ENCODE measurements at places on chromosomes 4 and X.

- DNase-seq: no peak
Observed at GRCh38 chrX:11580789-11581188, 84.9 kb downstream of the ARHGAP6 start.

DNA sequence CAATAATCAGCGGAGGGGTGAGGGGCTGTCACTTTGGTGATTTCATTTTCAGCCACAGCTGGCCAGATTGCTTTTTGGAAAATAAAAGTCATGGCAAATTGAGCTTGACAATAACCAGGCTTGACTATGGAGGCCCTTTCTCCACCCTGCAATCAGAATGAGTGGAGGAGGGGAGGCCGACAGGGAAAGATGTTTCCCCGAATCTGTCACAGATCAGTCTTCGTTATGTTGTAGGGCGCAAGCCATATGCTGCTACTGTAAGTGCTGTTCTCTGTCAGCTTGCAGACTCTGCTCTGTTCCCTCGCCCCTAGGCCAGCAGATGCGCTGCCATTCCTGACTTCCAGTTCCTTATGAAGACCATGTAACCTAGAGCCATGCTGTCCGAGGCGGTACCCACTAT is 114.1 kb downstream of the MGST2 start:
- no peak for DNase-seq

GRCh38 chr4:10260777-10261176 is 144.2 kb upstream of the WDR1 start:
- no peak for DNase-seq

DNA sequence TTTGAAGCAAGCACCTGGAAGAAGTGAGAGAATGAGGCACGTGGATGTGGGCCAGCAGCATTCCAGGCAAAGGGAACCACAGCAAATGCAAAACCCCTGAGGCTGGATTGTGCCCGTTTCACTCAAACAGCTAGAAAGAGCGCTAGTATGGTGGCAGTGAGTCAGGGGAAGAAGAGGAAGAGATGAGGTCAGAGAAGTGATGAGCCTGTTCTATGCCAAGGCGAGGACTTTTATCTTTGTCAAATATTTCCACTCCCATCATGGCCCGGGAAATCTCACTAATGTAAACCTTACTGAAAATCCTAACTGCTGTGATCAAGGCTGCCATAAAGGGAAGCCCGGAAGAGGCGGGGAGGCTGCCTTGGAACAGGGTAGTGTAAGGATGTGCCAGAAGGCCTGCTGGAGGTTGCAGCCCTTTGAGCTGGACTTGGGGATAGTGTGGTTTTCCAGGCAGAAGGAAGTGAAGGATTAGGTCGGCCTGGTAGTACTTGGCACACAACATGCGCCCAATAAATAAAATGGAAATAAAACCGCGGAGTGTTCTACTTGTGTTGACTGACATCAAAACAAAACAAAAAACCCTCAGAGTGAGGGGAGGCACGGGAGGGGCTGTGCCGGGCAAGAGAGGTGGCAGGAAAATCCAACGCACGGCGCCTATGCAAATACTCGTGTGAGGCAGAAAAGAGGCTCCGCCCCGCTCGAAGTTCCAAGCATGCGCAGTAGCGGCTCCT is 1.2 kb upstream of the CDK16 start:
- DNase-seq: peak; percentile 9

DNA sequence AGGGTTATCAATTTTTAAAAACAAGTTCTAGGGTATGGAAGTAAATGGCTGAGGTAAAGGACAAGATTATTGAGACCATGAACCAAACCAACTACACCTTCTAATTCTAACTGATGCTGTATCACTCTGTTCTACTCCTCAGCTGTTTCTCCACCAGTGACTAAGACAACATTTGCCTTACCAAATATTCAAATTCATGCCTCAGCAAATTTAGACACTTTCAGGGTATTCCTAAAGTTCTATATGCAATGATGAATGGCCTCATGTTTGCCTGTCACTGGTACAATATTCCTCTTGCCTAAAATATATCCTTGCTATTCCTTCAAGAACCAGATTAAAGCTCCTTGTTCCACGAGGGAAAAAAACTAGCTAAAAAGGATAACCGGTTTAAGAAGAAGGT is 5.0 kb downstream of the RPL9 start:
- no peak for DNase-seq

- no peak for DNase-seq
Observed at GRCh38 chr4:101958547-101958946, 168.0 kb downstream of the BANK1 start.

GRCh38 chr4:175961604-175962003 is 104.0 kb upstream of the WDR17 start:
- DNase-seq: no peak

DNA sequence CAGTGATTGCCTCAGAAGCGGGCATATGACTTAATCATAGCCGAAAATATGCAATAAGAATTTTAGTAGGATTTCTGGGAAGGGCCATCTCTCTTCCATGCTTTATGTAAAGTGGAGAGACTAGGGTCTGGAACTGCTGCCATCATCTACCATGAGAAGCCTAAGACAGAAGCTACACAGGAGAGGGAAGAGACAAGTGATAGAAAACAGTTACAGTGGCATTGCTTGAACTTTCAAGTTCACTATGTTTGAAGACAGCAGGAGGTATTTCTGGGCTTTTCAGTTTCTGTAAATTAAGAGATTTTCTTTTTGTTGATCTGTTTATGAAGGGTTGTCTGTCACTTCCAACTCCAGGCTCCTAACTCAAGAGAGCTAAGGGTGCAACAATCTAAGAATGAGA is 62.5 kb downstream of the ZNF330 start:
- DNase-seq: no peak

GRCh38 chr4:143858456-143858855 is 46.9 kb downstream of the GYPE start:
- no peak for DNase-seq

DNA sequence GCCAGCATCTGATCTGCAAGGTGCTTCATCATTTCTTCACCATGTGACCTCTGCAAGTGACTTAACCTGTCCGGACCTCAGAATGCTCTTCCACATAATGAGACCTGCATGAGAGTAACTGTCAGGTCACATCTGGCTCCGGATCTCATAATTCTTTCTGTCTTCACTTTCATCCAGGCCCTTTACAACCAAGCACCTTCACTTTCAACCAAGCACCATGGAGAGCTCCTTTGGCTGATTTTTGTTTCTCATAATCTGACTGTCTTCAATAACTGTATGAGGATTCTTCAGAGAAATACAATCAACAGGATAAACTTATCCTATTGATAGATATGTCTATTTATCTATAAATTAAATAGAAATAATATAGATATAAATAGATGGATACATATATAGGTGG is 148.1 kb downstream of the VCX3A start:
- DNase-seq: no peak

DNA sequence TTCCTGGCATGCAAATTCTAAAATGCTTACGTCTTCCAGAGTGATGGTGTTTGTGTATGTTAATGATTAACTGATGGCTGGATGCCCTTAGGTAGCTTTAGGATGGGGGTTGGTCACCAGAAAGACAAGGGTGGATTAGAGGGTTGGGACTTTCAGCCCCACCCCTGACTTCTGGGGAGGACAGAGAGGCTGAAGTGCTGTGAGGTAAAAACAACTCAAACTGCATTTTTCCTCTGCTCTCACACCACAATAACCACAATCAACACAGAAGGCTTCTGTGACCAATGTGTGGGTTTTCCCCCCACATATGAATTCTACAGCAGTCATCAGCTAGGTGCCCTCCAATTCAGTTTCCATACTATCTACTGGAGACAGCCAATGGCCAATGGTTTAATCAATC is 18.7 kb upstream of the DDIT4L start:
- DNase-seq: no peak

DNA sequence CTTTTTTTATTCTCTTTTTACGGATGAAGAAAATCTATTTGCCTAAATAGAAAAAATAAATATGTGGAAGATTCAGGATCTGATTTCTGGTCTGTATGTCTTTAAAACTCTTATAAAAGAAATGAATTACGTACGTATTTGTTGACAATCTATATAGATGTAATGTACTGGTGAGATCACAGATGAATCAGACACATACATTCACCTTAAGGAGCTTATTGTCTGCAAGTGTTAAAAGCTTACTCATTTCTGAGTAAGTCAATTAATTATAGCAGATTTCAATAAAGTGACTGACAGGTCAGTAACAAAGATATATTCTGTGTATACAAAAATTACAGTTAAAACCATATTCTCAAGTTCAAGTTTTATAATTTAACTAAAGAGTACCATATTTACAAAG is 66.6 kb upstream of the NAF1 start:
- no peak for DNase-seq

DNA sequence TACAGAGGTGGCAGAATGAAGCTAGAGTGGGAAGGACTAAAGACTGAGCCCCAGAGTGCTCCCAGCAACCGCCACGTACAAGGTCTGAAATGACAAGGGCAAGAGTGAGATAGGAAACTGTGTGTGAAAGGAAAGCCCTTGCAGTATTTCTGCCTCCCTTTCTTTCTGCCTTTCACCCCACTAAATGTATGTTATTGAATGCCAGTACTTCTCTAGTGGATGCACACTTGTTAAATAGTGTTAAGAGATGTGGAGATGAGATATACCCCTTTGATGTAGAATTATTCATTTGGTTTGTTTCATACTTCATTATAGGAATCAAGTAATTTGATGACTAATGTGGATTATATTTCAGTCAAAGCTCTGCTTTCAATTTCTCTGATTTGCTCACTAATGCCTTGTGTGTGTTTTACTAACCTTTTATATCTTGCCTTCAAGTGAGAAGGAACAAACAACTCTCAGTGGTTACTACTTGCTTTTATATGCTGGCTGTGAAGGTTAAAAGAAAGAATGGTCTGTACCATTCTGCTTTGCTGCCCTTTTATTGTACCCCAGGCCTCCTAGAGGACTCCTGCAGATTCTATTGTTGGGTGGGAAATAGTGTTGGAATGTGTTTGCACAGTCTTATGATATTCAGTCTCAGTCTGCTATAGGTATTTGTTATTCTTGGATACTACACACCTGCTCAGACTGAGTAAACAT is 8.0 kb upstream of the ANXA3 start:
- no peak for DNase-seq

DNA sequence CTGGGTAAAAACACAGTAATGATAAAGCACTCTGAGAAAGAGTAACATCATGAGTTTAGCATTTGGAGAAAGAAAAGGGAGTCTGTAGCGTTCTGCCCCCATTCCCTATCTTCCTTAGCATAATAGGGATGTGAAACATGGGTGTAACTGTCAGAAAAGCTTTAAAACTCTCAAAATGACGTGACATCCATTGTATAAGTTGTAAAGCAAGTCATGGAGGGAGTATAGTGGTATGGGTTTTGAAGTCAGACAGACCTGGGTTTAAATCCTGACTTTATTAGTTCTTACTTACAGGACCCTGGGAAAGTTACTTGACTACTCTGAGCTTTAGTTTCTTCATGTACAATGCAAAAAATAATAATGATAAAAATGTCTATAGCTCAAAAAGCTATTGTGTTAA is 17.1 kb downstream of the FBXO8 start:
- no peak for DNase-seq

DNA sequence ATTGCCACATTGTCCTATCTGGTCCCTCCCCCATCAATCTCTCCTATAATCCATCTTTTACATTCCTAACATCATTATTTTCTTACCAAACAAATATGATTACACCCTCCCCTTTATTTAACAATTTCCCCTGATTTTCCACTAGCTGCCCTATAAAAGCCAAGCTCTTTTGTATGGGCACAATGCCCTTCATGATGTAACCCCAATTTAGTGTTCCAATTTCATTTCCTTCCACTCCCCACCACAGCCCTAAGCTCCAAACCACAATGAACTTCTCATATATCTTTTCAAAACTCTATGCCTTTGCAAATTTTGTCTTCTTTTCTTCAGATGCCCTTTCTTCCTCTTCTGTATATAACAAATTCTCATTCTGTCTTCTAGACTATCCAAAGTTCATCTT is 39.5 kb upstream of the PTPN13 start:
- DNase-seq: no peak

DNA sequence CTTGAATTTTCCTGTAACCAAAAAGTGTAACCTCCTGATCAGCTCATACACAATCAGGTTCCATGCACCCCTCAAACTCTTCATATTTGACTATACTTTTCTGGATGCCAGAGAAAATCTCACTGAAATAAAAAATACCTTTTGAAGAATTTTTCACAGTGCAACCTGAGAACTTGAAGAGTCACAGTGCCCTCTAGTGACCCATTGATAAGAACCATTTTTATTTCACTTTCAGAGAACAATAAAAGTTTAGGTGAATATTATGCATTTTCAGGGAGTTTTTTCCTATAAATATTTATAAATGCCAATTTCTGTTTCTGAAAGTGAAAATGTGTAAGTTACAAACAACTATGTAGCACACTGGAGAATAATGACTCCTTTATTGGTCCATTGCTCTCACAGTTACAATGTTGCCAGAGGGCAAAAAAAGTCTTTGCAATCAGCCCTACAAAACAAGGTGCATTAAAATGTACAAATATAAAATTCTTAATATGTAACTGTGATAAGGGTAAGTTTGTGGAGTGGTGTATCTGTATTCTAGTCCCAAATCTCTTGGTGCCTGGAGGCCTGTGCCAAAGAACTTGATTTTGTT is 153.6 kb upstream of the INTU start:
- peak; percentile 6 for DNase-seq

DNA sequence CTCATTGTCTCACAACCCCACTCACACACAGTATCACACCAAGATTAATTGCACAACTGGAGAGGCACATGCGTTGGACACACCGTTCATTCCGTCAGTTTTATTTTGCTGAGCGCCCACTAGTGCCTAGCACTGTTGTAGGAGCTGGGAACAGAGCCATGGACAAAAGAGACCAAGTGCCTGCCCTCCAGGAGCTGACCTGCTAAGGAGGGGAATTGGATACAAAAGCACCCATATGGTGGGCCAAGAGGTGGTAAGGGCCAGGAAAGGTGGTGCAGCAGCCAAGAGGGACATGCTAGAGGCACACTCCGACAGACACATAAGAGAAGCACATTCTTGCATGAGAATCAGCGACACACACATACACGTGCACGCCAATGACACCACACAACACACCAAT is 705 bp upstream of the CRMP1 start:
- no peak for DNase-seq

GRCh38 chr4:184163813-184164212 is 53.9 kb downstream of the ENPP6 start:
- no peak for DNase-seq

- no peak for DNase-seq
Observed at GRCh38 chr4:41143311-41144039, 70.9 kb downstream of the APBB2 start.

DNA sequence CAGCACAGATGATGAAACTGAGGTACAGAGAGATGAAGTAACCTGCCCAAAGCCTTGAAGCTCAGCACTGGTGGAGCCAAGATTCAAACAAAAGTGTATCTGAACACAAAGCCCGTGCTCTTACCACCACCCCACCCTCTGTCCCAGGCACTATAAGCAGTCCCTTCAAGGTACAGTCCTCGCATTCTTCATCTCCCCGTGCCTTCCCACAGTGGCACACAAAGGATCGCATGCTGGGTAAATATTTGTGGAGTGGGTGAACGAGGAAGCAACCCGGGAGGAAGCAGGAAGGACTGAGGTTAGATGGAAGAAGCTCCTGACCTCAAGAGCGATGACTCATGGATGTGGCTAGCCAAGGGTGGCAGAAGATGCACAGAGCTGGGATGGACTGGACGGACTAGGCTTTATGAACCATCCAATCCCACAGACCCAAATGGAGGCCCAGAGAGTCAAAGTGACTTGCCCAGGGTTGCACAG is 18.4 kb downstream of the IQSEC2 start:
- no peak for DNase-seq

All from right kidney (tissue), 9 donors.